ENCODE measurements at places on chromosomes 2 and 18. TPM values are rescaled to one million over a fixed set of nuclear protein-coding genes. Genes with fewer than 3 reads are reported as not detected.

DNA sequence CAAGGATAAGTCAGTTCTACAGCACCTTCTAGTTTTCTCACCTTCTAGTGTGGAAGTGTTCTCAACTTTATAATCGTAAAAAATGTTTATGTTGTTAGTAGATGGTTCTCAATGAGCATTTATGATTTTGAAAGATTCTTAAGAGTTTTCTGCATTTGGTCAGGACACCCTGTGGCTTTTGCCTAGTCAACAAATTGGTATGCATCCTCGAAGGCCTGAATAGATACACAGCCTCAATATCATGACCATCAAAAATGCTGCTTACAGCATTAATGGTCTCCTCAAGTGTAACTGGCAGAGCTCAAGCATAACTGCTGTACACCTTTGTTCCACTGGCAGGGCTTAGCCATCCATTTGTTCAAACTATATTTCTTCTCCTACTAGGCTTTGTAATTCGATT lies 96.7 kb downstream of the CRACDL start:
- DNase-seq = no peak

Gene UPP2
- polyA plus RNA-seq = 0.08 TPM

Gene SLC19A3
- polyA plus RNA-seq = 34.2 TPM

Gene SGPP2
- 1.8 TPM for polyA plus RNA-seq

DNA sequence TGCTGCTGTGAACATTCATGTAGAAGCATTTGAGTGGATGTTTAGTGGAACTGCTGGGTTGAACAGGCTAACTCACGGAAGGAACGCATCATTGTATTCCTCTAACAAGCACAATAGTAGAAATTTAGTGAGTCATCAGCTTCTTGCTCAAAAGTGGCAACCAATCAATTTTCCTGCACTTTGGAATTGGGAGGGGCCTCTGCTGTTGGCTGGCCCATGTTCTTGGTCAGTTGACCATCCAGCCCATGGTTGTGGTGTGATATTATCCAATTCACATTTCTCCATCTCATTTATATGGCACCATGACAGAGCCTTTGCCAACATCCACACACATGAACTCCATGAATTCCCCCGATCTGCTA lies 95.0 kb downstream of the TNFRSF11A start:
- no peak for DNase-seq

Gene ST3GAL5
- polyA plus RNA-seq = 33.3 TPM

DNA sequence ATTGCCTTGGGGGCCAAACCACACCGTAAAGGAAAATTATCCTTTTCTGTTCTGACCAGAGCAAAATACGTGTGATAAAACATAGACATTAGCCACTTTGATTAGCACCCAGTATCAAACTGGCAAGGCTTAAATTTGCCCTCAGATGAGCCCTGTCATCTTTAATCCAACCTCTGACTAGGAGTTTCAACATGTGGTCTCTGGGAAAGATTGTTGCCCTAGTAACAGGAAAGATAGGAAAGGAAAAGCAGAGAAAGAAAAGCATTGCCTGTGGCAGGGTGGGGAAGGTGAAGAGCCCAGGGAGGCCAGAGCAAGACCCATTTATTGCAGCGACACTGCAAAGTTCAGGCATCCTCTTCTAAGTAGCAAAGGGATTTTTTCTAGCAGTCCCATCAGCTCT lies 181.5 kb upstream of the SCN7A start:
- no peak for DNase-seq

DNA sequence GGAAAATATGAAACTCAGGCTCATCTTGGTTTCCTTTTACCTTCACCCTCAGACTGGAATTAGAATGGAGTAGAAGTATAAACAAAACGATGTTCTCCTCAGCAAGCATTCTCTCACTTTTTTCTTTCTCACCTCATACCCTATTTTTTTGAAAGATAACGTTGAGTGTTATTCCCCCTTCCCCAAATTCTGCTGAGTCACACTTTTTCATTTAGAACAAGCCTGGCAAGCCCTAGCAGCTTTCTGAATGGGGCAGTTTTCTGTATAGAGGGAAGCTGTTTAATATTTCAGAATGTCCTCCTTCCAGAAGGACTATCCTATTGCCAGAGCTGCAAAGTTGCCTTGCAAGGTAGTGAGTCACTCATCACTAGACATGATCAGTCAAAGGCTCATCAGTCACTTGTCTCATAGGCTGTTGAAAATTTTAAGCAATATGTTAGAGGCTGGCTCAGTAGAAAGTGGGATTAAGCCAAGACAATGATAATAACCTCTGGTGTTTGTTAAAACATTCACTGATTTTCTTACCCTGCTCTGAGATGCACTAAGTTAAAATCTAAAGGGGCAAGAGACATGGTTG lies 416.1 kb downstream of the RNF144A start:
- no peak for DNase-seq

Gene NEU2
- not detected for polyA plus RNA-seq

Gene DNER
- not detected for polyA plus RNA-seq

Gene TFPI
- polyA plus RNA-seq = not detected

GRCh38 chr2:60947056-60947455 lies 65.7 kb downstream of the REL start:
- no peak for DNase-seq

GRCh38 chr2:196275646-196276352 lies 104.4 kb upstream of the STK17B start:
- no peak for DNase-seq

DNA sequence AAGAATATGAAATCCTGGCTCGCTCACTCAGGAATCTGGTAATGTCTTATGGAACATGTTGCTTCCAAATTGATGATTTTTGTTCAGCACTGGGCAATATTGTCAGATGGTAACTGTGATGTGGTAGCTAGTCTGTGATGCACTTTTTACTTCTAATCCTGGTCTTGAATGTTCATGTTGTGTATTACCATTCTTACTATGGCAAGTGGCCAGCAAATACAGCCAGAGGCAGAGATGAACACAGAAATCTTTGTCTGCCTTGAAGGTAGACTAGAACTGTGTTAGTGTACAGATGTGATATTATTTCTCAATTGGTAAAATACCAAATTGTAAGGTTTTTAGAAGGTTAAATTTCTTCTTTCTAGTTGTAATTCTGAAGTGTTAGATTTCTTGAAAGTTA lies 83.3 kb downstream of the UBE2E3 start:
- no peak for DNase-seq

DNA sequence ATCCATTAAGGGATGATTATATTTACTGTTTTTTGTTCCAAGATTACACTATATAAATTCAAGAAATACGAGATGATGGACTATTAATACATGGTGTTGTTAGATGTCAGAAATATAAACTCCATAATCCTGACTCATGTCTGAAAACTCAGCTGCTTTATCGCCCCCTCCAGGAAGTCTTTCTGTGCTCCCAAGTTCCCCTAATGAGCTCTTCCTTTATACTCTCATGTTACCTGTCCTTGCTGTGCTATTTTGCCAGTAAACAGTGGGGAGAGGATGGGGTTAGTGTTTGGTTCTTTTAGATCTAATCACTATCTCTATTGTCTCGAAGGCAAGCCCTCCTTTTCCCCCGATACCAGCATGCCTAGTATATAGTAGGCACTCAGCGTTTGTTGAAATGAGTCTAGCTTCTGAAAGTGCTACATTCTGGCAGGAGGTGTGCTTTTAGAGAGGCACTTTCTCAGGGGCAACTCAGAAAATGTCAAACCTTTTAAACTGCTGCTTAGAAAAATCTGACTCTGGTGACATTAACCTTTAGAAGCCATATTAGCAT lies 21.4 kb upstream of the BARD1 start:
- no peak for DNase-seq

Gene PARD6G
- 8.0 TPM for polyA plus RNA-seq

DNA sequence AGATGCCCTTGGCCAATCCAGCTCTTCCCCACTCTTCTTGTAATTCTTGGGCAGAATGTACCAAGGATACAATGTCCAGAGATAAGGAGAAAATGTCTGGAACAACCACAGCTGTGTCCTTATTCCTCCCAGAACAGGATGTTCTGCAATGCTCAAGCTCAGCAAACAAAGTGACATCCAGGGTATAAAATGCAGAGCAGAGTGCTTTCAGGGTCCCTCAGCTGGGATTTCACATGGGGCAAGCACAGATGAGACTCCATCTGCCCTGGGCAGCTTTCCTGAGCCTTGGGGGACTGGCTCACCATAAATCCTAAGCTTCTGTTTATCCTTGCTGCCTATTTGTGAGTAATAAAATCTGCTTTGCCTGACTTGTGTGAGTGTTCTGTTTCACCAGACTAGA lies 127.4 kb downstream of the VAPA start:
- DNase-seq = no peak

GRCh38 chr2:53544871-53545558 lies 222.6 kb upstream of the CHAC2 start:
- DNase-seq = no peak

GRCh38 chr2:164014068-164014731 lies 278.4 kb upstream of the FIGN start:
- no peak for DNase-seq

GRCh38 chr2:193584522-193584938 lies 1389.8 kb upstream of the TMEFF2 start:
- no peak for DNase-seq

Gene DLGAP1
- 3.2 TPM for polyA plus RNA-seq

Gene MC2R
- 0.65 TPM for polyA plus RNA-seq

Gene SP5
- polyA plus RNA-seq = 6.3 TPM

Gene CMPK2
- polyA plus RNA-seq = 3.8 TPM

GRCh38 chr2:44205169-44205568 lies 36.5 kb downstream of the PPM1B start:
- no peak for DNase-seq

- DNase-seq = no peak
These were observed 57.4 kb downstream of the FAM168B start for GRCh38 chr2:131035826-131036231.

DNA sequence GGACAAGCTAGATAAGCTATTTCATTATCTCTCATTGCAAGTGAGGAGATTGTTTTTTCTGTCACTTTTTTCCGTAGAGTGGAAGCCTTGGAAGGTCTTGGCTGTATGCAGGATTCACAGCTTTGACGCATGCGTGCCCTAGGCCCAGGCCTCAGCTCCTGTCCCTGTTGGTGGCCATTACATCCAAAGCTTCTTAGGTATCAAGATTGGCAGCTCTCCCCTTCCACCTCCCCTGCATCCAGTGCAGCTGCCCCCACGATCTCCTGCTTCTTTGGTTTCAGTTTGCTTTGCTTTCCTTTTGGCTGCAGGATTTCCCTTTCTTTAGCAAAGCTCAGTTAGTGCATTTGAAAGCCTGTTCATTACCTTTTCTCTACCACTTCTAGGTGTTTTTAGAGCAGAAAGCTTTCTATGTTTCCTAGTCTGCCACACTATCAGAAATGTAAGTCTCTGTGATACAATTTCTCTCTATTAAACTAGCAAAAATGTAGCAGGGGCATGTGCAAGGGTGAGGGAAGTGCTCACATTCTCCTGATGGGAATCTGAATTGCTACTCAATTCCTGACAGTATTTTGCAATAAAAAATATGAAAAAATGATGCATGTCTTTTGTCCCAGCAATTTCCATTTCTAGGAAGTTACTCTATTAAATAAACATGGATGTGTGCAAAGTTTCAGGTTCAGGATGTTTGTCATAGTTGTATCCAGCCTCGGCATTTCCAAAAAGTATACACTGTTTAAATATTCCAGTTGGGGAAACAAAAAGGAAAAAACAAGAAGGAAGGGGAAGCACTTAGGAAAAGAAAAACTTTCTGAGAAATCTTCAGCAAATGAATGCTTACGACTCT lies 91.2 kb downstream of the LIPG start:
- DNase-seq = no peak

GRCh38 chr18:23263551-23264235 lies 128.4 kb downstream of the CABLES1 start:
- no peak for DNase-seq

Gene VIT
- not detected for polyA plus RNA-seq

Gene SAG
- polyA plus RNA-seq = 0.07 TPM
